ENCODE measurements at places on chromosomes 1 and 21.

GRCh38 chr1:224864006-224864405, 65.5 kb upstream of the DNAH14 start:
- DNase-seq = no peak

- DNase-seq = no peak
These were observed 9.7 kb upstream of the PKNOX1 start for GRCh38 chr21:42964546-42965210.

DNA sequence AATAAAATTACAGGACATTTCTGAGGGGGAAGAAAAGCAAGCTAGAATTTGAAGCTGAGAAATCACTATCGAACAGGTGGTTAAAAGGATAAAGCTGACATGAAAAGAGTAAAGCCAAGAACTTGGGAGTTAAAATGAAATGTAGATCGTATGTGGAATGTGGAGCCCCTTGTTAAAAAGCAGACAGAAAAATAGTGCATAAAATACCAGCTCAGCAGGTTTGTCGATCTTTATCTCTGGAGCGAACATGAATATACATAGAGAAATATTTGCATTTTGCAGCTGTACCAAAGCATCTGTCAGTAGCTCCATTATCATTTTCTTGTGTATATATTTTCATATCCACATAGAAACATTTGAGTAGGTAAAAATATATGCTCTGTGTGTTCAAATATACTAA, 73.6 kb upstream of the CDC42BPA start:
- DNase-seq = no peak

DNA sequence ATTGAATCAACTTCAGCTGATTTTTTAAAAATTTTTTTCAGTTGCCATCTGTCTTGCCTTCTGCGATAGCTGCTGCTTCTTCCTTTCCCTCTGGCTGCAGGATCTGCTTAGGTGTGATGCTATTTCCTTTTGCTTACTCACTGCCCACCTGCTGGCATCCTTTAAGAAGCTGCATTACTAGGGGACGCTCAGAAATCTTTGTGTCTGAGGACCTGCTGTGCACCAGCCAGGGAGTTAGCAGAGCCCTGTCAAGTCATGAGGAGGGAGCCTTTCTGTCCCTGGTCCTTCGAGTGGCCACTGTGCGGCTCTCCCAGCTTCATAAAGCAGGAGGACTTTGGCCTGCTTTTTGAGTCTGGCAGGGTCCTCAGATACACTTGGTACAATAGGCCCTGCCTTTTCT, 327.8 kb downstream of the USH2A start:
- no peak for DNase-seq

DNA sequence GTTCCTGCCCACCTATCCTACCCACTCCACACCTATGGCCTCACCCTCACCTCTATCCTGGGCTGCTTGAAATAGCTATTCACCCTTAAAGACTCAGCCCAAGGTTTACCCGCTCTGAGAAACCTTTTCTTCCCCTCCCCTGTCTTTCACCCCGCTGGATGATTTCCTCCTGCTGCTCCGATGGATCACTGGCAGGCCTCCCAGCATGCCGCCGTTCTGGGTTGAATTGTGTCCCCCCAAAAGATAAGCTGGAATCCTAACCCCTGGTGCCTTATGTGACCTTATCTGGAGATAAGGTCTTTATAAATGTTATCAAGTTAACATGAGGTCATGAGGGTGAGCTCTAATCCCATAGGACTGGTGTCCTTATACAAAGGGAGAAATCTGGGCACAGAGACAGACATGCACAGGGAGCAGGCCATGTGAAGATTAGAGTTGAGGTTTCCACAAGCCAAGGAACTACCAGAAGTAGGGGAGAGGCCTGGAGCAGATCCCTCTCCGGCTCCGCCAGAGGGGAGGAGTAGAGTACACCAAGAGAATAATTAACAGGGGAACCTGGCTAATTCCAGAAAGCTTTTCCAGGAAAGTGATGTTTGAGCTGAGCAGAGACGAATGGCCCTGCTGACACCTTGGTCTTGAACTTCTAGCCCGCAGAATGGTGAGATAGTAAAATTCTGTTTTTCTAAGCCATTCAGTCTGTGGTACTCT, 110.0 kb upstream of the SERBP1 start:
- no peak for DNase-seq

GRCh38 chr1:187787736-187788135, 959.0 kb downstream of the PLA2G4A start:
- no peak for DNase-seq

DNA sequence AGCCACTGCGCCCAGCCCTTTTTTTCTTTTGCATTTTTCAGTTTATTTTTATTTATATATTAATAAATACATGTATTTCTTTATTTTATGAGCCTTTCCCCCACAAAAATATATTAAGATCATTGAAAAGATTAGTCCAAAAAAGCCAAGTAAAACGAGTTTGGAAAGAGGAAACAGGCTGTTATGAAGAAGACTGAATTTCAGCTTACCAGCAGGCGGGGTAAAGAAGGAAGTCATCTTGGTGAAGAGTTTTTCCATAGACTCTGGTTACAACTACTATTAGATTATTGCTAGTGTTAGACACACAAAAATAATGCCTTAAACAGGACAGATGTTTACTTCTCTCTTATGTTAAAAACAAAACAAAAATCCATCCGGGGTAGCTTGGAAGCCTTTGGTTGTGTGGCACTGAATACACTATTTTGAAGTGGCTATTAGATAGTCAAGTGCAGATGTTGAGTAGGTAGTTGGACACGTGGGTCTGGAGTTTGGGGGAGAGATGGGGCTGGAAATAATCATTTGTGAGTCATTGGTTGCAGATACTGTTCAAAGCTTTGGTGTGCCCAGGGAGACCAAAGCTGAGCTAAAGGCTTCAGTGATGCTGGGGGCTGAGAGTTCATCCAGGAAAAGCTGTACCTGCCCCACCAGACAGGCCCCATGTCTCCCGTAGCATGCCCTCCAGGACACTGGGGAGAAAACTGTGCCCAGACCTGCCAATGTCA, 8.7 kb upstream of the LRRC71 start:
- DNase-seq = no peak

DNA sequence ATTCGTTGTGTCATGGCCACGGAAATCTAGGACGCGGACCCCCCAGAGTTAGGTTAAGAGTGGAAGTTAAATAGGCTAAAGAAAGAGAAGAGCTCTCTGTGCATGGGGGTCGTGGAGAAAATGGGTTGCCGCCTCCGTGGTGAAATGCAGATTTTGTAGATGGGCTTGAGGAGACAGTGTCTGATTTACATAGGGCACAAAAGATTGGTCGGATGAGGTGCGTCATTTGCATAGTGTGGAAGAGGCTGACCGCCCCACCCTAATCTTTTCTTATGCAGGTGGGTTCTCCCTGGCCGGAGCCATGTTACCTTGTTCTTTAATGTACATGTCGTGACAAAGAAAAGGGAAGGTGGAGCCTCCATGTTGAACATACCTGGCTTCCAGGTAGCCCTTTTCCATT, 14.3 kb upstream of the SLC5A9 start:
- no peak for DNase-seq

DNA sequence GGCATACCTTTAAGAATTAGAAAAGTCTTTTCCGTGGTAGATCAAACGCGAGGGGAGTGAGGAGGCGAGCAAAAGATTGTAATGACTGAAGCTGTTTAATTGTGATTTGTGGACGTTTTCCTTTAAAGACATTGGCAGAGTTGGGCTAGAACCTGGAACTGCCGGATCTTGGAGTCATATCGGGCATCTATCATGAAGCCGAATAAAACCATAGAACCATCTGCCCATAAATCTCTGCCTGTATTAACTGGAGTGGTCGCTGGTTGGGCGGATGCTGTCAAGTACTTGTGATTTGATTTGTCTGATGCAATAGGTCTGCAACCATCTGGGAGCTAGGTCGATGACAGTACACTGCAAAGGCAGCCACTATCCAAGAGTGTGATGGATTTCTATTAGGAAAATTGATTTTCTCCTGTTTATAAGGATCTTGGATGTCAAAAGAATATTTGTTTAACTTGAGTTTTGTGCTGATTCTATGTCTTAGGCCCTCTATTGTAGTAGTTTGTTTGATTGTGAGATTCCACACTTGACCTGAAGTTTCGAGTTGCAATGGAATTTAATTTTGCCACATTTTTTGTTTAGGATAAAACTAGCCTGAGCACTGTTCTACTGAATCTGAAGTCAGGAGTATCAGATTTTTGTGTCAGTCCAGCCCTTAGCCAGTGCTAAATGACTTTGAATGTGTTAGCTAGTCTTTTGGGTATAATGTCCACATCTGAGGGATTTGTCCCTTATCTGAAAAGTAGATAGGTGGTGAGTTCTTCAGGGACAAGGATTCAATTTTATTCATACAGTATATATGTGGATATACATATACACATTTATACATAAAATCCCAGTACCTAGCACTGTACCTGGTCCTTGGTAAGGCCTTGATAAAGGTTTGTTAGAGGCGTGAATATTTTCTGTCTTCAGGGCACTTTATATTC, 1.2 kb downstream of the SARS1 start:
- DNase-seq = no peak

DNA sequence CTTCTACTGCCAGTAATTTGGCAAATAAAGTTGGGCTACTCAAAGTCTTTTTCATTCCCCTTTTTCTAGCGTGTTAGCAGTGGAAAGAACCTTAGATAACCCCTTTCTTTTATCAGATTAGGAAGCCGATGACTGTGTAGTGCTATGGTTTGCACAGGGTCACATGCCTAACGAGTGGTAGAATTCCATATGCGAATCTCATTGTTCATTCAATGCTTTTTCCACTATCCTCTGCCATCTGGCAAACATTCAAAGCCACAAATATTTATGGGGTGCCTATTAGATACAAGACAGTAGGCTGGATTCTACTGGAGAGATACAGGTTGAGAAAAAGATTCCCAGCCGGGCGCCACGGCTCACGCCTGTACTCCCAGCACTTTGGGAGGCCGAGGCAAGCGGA, 14.9 kb upstream of the IER5 start:
- no peak for DNase-seq

DNA sequence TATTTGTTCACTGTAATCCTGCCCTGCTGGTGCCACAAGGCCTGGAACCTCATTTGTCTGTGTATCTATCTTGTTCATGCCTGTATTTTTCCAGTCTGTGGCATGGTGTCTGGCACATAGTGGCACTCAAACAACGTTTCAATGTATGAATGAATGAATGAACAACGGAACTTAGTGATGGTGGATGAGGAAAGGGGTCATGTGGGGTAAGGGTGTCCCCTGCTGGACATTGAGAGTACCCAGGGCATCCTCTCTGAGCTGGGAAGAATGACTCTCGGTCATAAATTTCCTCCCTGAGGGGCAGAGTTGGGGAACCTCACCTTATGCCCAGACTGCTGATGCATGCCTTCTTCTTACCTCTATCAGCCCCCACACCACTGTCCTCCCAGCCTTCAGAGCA, 18.9 kb upstream of the ZNF683 start:
- no peak for DNase-seq

GRCh38 chr1:193348091-193348768, 161.8 kb upstream of the B3GALT2 start:
- no peak for DNase-seq

DNA sequence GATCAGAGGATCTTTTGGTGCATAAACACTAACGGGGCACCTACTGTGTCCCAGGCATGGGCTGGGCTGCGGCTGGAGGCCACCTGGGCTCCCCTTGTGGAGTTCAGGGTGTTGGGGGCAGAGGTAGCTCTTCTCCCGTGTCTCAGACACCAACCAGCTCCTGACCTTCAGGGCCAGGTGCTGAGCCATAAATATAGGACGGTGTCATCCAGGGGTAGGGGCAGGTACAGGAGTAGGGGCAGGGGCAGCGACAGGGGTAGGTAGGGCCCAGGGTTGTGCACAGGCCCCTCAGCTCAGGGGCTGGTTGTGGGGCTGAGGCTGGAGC, 18.0 kb upstream of the LRRC3 start:
- no peak for DNase-seq

DNA sequence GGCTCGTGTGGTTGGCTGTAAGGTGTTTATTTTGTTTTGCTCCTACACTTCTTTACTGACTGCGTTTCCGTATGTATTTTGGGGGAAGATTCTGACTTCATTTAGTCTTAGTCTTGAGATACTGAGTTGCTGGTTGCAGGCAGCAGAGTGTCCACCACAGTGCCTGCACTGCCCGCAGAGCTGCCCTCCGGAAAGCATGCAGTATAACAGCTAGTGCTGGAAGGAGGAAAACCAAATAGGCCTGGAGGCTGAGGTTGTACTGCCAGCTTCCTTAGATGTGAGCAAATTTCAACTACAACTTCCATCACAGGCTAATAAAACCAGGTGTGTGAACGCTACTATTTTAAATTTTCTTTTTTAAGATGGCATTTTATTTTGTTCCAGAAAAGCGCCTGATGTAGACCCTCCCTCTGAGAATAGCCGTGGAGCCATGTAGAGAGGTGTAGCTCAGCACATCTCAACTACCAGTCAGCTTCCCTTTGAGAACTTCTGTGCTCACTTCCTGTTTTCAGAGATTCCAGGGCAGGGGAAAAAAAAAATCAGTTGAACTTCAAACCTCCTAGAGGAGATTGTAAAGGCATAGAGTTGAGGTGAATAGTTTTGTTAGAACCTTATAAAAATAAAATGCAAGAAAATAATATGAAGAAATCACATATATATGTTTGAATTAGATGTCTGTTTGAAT, 17.6 kb downstream of the LMO4 start:
- no peak for DNase-seq

DNA sequence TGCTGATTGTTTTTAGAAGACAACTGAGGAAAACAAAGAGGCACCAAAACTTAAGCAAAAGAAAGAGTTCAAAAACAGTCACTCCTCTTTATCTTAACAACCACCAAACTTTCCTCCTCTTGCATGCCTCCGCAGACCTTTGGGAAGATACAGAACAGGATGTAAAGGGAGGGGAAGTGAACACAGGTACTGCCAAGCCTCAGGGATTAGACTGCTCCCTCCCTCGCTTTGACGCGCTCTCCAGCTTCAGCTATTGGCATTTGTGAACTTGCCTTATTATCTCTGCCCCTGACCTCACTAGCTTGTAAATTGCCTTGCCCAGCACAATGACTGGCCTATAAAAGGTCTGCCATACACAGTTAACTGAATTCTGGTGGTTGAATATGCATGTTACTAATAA, 4.8 kb upstream of the SRP9 start:
- DNase-seq = no peak

- DNase-seq = no peak
These were observed 8.1 kb downstream of the MFAP2 start for GRCh38 chr1:16972189-16972895.

GRCh38 chr1:117758444-117759316, 152.8 kb downstream of the TENT5C start:
- peak; percentile 51 for DNase-seq

GRCh38 chr1:81540216-81540615, 260.5 kb upstream of the ADGRL2 start:
- DNase-seq = no peak

Measured in GM19239 (cell line).